ENCODE measurements at places on chromosomes 6 and 20.

DNA sequence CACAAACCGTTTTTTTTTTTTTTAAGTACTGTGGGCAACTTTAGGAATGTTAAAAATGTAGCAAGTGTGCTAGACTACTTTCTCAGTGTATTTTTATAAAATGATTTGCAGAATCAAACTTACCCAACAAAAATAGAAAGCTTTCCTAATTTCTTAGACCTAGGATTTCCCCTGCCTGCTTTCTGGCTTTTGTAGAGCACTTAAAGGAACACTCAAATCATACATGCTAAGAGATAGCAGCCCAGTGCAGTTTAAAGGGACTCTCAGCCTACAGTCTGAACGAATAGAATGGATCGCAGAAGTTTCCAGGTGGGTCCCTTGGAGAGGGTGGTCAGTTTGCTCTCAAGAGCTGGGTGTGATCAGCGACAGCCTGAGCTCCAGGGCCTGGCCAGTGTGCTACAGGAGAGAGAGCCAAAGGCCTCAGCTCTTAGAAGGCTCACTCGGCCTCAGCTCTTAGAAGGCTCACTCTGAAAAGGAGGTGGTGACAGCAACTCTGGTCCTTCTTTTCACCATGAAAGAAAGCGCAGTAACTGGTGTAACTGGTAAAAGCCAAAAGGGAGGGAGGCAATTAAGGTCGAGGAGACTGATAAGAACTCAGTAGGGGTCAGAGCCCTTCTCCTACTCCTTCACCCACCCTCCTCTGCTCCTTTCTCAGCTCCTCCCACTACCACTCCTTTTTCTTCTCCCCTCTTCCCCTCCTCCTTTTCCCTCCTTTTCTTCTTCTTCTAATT is 142.4 kb downstream of the ZFP64 start:
- no peak for DNase-seq

DNA sequence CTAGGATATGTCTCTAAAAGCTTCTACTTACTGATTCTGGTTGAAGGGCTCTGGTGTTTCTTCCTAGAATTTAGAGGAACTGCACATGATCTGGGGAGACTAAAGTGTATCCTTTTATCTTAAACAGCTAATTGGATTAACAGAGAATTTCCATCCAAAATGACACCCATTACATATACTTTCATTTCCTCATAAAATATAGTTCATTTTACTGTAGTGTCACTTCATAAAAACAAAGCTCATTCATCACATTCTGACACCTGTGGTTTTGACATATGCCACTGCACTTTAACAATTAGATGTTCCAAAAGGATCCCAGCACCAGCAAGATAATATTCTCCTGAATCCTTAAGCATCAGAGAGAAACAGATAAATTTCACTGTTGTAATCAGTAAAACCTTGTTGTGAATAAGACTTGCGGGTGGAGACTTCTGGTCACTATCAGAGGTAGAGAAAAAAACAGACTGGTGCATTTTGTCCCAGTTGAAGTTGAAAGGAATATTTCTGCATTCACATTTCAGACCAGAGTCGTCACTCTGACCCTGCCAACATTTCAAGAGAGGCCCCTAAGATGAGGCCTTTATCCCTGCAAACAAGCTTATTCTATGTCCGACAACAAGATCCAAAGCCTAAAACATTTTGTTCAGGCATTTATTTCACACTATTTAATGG is 175.3 kb upstream of the BMP5 start:
- no peak for DNase-seq

DNA sequence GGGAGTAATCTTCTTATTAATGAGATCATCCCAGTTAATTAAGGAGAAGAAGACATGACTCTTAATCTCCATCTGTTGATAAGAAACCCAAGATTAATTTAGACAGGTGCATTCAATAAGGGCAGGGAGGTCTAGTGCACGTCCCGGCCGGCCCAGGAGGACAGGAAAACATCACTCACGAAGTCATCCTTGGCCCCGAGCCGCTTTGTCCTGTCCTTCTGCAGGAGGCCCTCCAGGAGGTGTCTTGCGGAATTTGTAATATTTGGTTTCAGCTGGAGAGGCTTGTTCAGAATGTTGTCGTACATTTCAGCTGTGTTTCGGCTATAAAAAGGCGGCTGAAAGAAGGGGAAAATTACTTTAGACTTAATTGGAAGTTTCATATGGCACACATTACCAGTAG is 118.4 kb upstream of the SLC2A12 start:
- peak; percentile 41 for DNase-seq

GRCh38 chr6:161023316-161023715 is 31.7 kb downstream of the MAP3K4 start:
- DNase-seq: no peak

GRCh38 chr6:9554806-9555205 is 860.1 kb downstream of the TFAP2A start:
- DNase-seq: no peak

DNA sequence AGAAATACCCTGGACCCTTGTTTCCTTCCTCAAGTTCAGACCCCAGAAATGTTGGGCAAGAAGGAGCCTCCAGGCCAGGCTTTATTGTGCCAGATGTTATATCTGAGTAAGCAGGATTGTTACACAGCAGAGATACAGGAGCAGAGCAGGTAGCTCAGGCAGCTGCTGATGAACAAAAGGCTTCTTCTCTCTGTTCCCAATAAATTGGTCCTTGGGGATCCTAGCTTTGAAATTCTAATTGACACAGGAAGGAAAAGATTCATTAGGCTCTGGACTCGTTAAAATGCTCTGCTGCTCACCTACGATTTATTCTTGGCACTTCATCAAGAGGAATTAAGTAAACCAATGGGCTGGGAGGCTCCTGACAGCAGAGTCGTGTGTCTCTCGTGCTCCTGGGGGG is 54.2 kb downstream of the RALY start:
- DNase-seq: no peak

- peak; percentile 69 for DNase-seq
These were observed 49.2 kb downstream of the GMDS start for GRCh38 chr6:2196079-2196679.

- no peak for DNase-seq
These were observed 15.8 kb upstream of the MAP7 start for GRCh38 chr6:136566007-136566487.

DNA sequence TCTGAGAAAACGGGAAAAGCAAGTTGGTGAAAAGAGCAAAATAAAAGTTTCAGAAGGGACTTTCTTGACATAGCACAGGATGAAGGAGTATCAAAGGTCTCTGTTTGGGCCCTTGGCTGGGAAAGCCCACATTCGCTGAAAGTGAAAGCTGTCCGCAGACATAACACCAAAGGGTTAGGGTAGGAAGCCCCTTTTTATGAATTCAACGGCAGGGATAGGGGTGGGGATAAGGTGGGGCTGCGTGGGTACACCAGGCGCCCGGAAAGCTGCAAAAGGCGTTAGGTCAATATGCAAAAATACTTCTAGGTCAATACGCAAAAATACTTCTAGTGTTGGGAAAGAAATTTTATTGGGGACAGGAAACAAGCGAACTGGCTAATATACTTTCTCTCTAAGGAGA is 135.1 kb downstream of the OR2B2 start:
- no peak for DNase-seq

DNA sequence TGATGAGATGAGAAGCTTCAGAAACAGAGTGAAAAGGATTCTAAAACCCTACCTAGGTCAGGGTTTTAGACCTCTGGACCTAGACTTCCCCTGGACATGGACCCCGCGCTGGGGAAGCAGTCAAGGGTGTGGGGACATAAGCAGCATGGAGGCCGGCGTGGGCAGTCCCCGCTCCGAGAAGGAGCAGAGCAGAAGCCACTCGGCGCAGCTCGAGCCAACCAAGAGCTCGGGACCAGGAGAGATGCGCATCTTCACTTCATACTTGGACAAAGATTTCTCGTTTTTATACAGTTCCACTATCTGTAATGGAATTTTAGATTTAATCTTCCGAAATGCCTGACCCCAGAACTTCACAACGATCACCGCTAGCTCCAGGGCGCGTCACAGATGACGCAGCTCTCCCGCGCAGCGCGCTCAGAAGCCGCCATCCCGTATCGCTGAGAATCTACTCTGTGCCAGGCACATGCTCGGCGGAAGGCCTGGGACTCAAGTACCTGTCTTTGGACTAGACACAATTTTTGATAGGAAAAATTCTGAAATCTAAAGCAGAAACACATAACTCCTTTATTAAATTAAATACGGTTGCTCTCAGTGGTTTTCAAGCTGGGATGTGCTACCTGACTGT is 60.3 kb downstream of the WDR27 start:
- DNase-seq: no peak

DNA sequence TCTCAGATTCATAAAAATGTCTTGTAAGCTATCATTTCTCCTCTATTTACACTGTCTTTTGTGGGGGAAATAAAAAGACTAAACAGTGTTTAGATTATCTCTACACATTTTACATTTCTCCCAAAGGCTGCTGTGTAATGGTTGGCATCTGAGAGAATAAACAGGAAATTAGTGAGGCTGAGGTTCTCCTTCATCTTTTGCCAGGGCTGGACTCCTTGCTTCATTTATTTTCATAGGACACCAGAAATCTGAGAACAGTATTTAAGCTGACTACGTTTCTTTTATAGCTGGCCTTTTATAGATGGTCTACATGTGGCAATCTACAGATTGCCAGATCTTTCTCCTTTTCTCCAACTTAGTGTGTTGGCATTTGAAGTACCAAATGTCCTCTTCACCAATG is 41.5 kb downstream of the PLCB4 start:
- DNase-seq: no peak

GRCh38 chr20:7383216-7383615 is 557.0 kb downstream of the HAO1 start:
- DNase-seq: no peak

DNA sequence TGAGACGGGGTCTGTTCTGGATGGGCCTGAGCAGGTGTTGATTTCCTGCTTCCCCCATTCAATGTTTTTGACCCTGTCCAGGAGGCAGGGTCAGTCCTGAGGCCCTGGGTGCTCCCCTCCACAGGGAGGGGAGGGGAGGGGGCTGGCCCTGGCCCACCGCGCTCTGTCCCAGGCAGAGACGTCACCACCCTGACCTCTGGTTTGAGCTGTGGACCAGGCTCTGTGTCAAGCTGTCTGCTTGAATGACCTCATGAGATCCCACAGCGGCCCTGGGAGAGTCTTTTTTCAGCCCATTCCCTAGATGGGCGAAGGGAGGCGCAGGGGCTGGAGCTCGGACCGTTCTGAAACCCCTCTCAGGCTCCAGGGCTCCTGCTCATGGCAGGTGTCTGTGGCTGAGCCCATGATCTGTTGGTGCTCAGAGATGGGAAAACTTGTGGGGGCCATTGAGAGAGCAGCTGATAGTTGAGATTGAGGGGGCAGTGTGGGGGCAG is 8.9 kb upstream of the LKAAEAR1 start:
- no peak for DNase-seq

DNA sequence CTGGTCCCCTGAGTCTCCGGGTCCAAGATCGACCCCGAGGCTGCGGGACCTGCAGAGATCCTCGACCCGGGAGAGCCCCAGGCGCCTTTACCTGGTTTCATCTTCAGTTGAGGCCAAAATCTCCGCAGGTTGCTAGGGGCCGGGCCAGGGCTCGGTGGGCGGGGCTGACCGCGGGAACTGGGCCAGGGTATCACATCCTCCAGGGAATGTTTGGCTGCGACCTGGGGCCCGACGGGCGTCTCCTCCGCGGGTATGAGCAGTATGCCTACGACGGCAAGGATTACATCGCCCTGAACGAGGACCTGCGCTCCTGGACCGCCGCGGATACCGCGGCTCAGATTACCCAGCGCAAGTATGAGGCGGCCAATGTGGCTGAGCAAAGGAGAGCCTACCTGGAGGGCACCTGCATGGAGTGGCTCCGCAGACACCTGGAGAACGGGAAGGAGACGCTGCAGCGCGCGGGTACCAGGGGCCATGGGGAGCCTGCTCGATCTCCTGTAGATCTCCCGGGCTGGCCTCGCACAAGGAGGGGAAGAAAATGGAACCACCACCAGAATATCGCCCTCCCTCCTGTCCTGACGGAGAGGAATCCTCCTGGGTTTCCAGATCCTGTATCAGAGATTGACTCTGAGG is 53.8 kb upstream of the POLR1H start:
- DNase-seq: no peak

DNA sequence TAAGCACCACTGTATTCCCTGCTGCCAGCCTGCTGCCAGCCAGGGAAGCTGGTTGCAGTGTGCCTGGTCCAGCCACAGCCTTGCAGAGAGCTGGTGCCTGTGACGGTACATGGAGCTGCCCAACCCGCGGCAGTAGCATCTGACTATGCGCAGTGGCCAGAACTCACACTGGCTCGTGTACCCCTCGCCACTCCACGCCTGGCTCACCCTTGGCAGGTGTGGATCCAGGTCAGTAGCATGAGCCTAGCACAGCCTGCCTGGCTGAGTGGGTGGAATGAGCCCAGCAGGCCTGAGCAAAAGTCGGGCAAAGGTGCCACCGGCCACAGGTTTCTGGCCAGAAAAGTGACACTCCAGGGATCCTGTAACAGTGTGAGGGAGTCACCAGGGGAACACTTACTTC is 361.7 kb upstream of the MAP3K7 start:
- no peak for DNase-seq

DNA sequence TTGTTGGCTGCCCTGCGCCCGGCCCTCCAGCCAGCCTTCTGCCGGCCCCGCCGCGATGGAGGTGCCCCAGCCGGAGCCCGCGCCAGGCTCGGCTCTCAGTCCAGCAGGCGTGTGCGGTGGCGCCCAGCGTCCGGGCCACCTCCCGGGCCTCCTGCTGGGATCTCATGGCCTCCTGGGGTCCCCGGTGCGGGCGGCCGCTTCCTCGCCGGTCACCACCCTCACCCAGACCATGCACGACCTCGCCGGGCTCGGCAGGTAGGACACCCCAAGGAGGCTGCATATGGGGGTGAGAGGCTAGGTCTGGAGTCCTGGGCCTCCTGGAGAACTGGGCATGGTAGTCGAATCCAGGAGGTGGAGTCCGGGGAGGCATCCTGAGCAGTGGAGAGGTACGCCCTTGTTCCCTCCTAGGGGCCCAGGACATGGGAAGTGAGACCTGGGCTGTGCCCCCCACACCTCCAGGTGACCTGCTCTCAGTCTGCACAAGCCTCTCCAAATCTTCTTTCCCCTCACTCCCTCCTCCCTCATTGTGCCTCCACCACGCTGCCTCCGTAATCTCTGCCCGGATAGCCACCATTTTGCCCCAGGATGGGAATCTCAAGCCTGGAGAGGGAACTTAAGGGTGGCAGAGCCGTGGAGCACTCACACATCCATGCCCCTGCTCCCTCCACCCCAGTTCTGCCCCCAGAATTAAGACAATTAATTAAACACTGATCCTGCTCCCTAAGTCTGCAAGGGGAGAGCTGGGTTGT is 541 bp downstream of the CDC25B start:
- peak; percentile 33 for DNase-seq

DNA sequence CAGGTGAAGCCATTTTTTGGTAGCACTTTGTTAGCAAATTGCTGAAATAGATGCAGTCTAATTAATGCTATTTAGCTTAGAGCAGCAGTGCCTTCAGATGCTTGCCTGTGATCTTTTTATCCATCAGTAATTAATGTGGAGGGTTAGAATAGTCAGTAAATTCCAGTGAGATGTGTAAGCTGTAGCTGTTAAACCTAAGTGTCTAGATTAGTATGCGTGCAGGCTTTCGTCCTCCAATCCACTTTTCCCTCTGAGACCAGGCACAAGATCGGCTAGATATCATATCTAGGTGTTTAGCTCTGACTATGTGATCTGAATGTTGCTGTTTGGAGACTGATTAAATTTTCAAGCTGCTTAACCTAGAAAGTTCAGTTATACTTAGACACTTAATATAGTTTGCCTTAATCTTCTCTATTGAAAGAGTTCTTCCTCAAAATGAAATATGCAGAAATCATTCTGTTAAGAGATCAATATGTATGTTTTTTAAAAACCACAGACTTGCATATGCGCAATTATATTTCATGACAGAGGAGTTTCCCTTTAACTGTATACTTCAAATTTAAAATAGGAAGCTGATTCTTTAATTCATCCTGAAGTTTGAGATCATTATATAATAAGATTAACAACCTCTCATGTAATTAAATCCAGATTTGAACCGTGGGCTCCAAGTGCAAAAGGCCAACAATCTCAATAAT is 41.2 kb downstream of the XRN2 start:
- no peak for DNase-seq
